HT-29 (cell line): ENCODE measurements at places on chromosomes 7 and 10. TPM values are rescaled to one million over a fixed set of nuclear protein-coding genes. Genes with fewer than 3 reads are reported as not detected.

GRCh38 chr7:104371216-104371979, 43.0 kb downstream of the LHFPL3 start:
- DNase-seq: no peak

- no peak for DNase-seq
Measured at GRCh38 chr10:17247210-17247609, 19.2 kb downstream of the VIM start.

GRCh38 chr10:35399414-35400009, 63.2 kb downstream of the CCNY start:
- no peak for DNase-seq

- no peak for DNase-seq
Measured at GRCh38 chr7:114229246-114229645, 185.4 kb upstream of the FOXP2 start.

Gene CWF19L1
- total RNA-seq: 18.1 and 19.5 TPM in 2 replicates
